ENCODE measurements at places on chromosomes 5 and 9.

GRCh38 chr5:14221732-14222131 is 78.6 kb downstream of the TRIO start:
- no peak for DNase-seq

- DNase-seq, result no peak
These were observed 169.4 kb downstream of the APBA1 start for GRCh38 chr9:69502671-69503301.

- DNase-seq, result no peak
These were observed 537.8 kb upstream of the PTGER4 start for GRCh38 chr5:40141896-40142295.

DNA sequence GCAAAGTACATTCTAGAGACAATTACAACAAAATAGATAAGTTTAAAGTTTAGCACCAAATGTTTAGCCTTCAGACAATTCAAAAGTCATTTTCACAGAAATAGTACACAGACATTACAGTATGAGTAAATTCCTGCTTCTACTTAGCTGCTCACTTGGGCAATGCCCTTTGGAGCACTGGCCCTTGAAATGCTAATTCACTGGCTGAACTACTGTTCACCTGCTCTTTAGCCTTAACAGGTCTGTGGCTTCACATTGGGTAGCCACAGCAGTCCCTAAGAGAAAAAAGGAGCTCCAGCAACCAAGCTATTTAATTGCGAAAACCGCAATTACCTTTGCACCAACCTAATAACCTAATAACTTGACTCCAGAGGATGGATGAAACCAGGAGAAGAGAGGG is 916.2 kb upstream of the DMAC1 start:
- no peak for DNase-seq

GRCh38 chr5:169037466-169037865 is 263.5 kb downstream of the SLIT3 start:
- no peak for DNase-seq

DNA sequence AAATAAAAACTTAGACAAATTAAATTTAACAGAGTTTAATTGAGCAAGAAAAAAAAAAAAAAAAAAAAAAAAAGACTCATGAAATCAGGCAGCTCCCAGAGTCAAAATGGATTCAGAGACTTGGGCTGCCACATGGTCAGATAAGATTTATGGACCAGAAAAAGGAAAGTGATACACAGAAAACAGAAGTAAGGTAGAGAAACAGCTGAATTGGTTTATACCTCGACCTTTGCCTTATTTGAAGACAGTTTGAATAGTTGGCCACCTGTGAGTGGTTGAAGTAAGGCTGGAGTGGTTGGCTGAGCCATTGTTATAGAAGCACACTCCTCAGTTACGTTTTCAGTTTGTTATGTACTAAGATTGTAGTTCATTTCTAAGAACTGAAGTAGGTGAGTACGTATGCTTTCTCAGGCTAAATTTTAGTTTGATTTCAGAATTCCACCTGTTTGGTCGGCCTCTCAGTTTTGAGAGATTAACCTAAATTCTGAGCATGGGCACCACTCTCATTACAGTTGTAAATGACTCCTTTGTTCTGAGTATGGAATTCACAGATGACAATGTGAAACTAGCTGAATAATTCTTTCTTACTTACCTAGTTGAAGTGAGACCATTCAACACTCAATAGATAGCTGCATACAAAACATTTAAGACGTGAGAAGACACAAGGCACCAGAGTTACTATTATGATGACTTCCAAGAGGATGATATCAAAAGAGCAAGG is 149.0 kb downstream of the AOPEP start:
- no peak for DNase-seq

DNA sequence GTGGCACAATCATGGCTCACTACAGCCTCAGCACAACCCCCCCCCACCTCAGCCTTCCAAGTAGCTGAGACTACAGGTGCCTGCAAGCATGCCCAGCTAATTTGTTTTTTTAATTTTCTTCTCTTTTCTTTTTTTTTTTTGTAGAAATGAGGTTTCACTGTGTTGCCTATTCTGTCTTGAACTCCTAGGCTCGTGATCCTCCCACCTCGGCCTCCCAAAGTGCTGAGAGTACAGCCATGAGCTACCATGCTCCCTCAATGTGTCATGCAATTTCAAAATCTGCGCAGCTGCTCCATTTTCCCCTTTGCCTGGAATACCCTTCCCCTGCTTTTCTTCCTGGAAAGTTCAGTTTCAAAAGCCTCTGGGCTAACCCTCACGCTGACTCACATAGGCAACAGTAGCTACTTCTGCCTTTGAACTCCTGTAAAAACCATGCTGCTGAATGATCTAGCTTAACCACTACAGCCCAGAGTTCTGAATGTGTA is 71.0 kb upstream of the IL7R start:
- no peak for DNase-seq

GRCh38 chr9:124632077-124632621 is 125.0 kb upstream of the NR5A1 start:
- no peak for DNase-seq

DNA sequence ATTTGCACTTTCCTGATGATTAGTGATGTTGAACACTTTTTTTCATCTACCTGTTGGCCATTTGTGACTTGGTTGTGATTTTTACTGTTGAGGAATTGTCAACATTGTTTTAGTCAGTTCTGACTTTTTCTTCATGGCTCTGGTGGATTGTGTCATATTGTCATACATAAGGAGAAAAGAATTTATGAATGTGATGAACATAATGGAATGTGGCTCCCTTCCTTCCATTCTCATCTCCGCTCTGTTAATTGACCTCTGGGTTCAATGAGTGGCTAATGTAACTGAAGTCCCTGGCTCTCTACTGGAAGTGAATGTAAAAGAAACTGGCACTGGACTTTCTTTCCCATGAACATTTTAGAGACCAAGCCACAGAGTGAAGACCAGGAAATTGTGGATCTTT is 49.2 kb downstream of the KIAA1958 start:
- DNase-seq, result no peak

GRCh38 chr9:37198039-37198729 is 77.8 kb downstream of the ZCCHC7 start:
- DNase-seq, result no peak

Data from NK-92 treated with Interleukin-12 subunit alpha and Interleukin-12 subunit beta, amount 100 ng/mL, for 24 hours (cell line).